ENCODE measurements at places on chromosomes 16 and 17.
A peak's percentile ranks its signal among the peaks of the same experiment; 100 is the strongest.

- no peak overlapping the region for H3K27ac ChIP-seq
- H3K36me3 ChIP-seq: no peaks in the 10 kb centered on the region
- H3K4me1 ChIP-seq: peaks cover 21% of the 10 kb centered on the region
- H3K27me3 ChIP-seq: no peaks in the 10 kb centered on the region
- no peak for DNase-seq
These were observed 29.9 kb upstream of the TNS4 start for GRCh38 chr17:40531051-40531991.

DNA sequence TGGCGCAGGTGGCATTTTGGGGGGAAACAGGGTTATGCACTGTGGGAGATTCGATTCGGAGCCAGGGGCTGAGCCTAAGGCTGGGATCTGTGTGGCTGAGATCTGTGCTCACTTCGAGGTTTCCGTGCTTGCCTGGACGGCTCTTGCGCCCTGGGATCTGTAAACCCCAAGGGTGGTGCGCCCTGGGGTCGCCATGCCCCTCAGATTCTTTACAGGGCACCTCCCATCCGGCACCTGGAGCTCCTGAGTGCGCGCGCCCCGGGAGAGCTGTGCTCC is 377 bp downstream of the SLC13A5 start:
- no peak overlapping the region for H3K4me3 ChIP-seq
- peaks cover 6% of the 10 kb centered on the region for H3K27me3 ChIP-seq
- no peaks in the 10 kb centered on the region for H3K4me1 ChIP-seq
- no peaks in the 10 kb centered on the region for H3K36me3 ChIP-seq

DNA sequence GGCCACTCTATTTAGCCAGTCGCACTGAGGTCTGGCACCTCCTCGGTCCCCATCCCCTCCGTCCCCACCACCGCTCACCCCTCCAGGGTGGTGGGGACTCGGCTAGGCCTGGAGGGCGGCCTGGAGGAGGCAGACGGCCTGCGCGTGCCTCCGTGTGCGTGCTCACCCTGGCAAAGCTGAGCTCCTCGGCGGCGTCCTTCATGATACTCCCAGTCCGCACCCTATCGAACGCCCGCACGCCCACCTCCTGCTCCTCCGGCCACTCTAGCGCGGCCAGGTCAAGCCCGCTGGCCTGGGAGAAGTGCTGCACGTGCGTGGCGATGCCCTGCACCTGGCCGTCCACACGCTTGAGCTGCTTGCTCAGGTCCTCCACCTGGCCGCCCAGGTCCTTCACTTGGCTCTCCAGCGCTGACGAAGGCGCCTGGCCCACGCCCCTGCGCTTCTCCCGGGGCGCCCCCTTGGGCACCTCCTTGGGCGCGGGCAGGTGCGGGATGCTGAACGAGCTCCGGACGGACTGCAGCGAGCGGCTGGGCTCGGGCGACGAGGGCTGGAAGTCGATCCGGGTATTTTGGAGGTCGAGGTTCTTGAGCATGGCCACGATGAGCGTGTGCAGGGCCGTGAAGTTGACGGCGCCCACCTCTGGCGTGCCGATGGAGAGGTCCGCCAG is 644 bp downstream of the QRICH2 start:
- H3K36me3 ChIP-seq: peaks cover 8% of the 10 kb centered on the region
- H3K4me1 ChIP-seq: no peaks in the 10 kb centered on the region
- H3K27ac ChIP-seq: no peak overlapping the region
- no peak for DNase-seq
- H3K4me3 ChIP-seq: no peak overlapping the region

DNA sequence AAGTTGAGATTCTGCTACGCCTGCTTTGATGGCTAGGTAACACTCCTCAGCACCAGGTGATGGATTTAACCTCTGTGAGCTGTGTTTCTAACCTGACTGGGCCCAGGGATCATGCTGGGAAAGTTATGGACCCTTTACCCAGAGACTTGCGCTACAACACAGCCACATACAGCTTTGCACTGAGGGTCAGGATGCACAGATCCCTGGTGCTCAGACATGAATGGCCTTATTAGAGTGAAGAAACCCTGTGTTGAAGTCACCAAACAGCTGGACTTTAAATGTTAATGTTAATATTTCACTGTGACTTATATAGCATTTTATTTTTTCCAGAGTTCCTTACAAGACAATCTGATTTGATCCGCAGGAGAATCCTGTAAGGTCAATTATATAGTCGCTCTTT is 114.3 kb downstream of the MSI2 start:
- no peaks in the 10 kb centered on the region for H3K27me3 ChIP-seq
- peak overlapping the region; percentile 88 for H3K27ac ChIP-seq
- no peak for DNase-seq
- H3K4me1 ChIP-seq: peaks cover 43% of the 10 kb centered on the region
- H3K36me3 ChIP-seq: no peaks in the 10 kb centered on the region

Data from kidney (tissue), 22 donors.